ENCODE measurements at places on chromosomes 7 and 10. TPM values are rescaled to one million over a fixed set of nuclear protein-coding genes. Genes with fewer than 3 reads are reported as not detected.

H2BK1 gene
- total RNA-seq, result not detected

CPEB3 gene
- total RNA-seq, result 0.73 TPM

SPAG6 gene
- not detected for total RNA-seq

RAB11FIP2 gene
- 6.7 TPM for total RNA-seq

ARPC1A gene
- total RNA-seq, result 206 TPM

DLX6 gene
- not detected for total RNA-seq
